ENCODE measurements at places on chromosomes 3 and 15.

DNA sequence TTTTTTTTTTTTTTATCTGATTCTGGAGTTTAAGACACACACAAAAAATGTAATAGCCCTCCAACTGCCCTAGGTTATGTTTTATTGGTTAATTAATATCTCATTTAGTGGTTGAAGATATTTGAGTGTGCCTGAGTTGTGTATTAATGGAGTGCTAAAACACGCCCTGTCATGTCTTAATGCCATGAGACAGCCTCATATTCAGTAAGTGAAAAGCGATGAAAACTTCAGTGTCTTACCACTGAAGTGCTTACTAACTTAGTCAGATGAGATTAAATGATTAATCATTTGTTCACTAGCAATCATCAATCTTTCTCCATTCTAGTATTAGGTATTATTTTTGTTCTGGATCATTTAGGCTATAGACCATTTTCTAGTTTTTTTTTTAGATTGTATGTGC, 544.7 kb upstream of the ROBO2 start:
- H3K36me3 ChIP-seq: no peaks in the 10 kb centered on the region
- H3K27ac ChIP-seq: no peak overlapping the region
- no peaks in the 10 kb centered on the region for H3K4me1 ChIP-seq
- DNase-seq: no peak
- H3K4me3 ChIP-seq: no peak overlapping the region

DNA sequence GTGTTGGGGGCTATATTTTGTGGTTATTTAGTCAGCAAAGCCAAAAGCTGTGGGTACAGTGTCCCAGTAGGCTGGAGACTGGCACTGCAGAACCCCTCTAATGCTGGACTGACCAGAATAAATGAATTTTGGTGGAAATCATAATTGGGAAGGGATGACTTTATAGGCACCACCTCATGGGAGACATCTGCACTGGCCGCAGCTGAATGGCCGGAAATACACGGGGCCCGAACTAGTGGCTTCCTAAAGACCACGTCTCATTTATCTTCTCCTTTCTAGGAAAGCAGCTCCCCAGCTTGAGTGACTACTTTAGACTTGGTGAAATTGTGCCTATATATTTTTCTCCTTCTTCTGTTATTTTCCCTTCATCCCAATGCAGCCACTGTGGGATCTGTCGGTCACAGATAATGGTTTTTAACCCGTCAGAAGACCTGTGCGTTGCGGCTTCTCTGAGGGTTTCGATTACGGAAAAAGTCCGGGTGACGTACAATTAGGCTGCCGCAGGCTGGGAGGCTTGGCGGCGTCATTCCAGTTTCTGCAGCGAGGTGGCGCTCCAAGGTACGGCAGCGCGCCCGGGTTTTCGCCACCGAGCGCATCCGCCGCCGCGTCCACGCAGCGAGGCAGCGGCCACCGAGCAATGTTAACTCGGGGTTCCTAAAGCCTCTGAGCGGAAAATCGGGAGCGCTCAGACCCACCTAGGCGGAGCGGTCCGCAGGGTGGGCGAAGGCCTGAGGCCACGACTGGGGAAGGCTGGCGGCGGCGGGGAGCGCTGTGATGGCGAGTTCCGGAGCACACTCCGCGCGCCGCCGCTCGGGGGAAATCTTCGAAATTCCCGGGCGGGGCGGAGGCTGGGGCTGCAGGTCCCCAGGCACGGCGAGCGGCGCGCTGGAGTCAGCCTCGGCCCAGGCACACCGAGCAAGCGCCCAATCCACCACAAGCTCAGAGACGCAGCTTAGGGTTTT, 26.3 kb downstream of the NR2F2 start:
- H3K4me1 ChIP-seq: peaks cover 14% of the 10 kb centered on the region
- H3K27ac ChIP-seq: peak overlapping the region; percentile 70
- peaks cover 7% of the 10 kb centered on the region for H3K36me3 ChIP-seq

GRCh38 chr3:11033871-11034270, 41.3 kb downstream of the SLC6A1 start:
- no peak for DNase-seq
- H3K4me1 ChIP-seq: no peaks in the 10 kb centered on the region

- no peak for DNase-seq
- no peak overlapping the region for H3K4me3 ChIP-seq
Observed at GRCh38 chr3:130517602-130518001, 625 bp downstream of the COL6A6 start.

DNA sequence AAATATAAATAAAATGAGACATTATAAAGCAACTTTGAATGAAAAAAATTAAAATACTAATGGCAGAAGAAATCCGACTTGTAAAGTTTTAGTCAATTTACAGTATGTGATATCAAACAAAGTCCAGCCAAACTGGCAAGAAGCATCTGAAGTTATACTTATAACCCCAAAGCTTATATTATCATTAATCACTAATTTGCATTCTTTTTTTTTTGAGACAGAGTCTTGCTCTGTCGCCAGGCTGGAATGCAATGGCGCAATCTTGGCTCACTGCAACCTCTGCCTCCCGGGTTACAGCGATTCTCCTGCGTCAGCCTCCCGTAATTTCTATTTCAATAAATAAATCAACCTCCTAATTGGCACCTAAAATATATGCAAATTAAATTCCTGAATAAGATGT, 80.1 kb downstream of the AQR start:
- H3K4me3 ChIP-seq: no peak overlapping the region
- H3K4me1 ChIP-seq: peaks cover 4% of the 10 kb centered on the region
- H3K36me3 ChIP-seq: peaks cover 7% of the 10 kb centered on the region
- no peaks in the 10 kb centered on the region for H3K27me3 ChIP-seq
- no peak overlapping the region for H3K27ac ChIP-seq

- no peaks in the 10 kb centered on the region for H3K36me3 ChIP-seq
- no peak overlapping the region for H3K27ac ChIP-seq
- H3K4me1 ChIP-seq: no peaks in the 10 kb centered on the region
Observed at GRCh38 chr3:144762091-144762490, 790.5 kb downstream of the DIPK2A start.

DNA sequence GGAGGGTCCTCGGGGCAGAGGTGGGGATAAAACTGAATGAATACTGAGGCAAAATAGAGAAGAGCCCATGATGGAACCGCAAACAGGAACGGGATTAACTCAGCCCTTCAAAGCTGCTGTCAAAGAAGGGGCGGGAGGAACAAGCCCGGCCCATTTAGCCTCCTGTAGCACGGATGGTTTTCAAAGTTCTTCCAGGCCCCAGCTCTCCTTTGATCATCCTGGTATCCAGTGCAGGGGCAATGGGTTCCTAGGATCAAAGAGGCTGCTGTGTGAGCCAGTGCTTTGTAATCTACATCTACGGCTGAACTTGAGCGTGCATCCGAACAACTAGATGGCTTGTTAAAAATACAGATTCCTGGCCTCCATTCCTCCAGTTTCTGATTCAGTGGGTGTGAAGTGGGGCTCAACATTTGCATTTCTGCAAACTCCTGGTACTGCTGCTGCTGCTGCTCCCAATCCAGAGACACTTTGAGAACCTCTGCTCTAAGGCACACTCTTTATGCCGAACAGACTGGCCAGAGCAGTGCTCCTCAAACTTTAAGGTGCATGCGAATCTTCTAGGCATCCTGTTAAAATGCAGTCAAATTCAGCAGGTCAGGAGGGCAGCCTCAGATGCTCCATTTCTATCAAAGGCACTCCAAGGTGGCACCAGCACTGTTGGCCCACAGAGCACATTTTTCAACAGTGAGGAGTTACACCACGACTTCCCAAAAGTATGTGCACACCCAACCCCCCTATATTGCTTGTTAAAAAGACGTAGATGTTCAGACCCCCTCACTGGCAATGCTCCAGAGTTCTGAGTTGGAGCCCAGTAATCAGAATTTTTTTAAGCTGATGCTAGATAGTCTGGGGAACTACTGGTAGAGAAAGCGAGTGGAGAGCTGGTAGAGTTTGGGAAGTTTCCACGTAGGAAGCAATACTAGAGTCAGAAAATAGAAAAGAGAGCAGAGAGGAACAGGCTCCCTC, 5.6 kb downstream of the GALNT15 start:
- H3K27me3 ChIP-seq: no peaks in the 10 kb centered on the region
- H3K27ac ChIP-seq: peak overlapping the region; percentile 79
- DNase-seq: peak; percentile 82

DNA sequence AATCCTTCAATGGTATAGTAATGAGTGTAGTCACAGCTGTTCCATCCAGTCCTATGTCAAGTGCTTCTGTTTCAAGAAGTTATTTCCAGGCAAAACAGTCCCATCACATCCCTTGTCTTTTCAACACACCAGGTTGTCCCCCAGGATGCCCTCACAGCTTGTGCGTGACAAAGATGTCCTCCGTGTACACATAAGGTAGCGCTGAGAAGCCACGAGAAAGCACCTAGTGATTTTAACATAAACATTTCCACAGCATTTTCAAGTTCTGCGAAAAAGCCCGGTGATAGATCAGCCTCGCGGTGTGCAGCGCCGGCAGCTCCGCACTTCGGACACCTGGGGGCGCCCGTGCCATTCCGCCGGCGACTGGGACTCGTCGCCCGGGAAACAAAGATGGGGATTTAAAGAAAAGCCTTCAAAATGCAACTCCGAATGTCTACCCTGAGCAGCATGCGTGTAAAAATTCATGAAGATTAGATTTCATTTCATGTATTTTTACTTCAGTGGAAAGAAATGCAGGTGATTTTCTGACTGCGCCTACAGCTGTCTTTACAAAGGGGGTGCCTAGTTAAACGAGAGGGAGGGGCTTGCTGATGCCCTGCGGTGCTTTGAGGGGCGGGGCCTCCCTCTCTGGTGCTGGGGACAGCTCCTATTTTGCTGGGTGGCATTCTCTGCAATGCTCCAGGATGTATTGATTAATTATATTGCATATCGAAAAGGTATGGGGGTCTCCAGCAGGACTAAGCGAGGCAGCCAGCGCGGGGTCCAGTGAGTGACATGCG, 49.9 kb downstream of the KY start:
- H3K4me3 ChIP-seq: no peak overlapping the region
- no peak overlapping the region for H3K27ac ChIP-seq
- no peaks in the 10 kb centered on the region for H3K36me3 ChIP-seq
- H3K4me1 ChIP-seq: peaks cover 3% of the 10 kb centered on the region

DNA sequence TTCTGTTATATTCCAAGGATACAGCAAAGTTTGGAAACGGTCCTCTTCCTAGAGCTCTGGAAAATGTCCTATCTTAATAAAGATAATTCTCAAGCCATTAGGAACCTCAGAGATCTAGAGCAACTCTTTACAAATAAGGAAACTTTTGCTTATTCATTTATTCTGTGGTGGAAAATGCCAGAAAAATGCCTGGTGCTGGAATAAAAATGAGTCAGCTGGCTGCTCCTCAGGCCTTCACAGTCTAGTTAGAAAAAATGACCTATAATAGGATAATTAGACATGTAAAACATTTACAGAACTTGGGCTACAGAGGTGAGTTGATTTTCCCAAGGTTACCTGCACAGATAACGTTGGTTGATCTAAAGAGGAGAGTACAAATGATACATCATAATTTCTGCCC, 372.5 kb downstream of the NLGN1 start:
- peak; percentile 37 for DNase-seq
- no peak overlapping the region for H3K4me3 ChIP-seq
- no peaks in the 10 kb centered on the region for H3K4me1 ChIP-seq
- H3K27me3 ChIP-seq: no peaks in the 10 kb centered on the region
- H3K36me3 ChIP-seq: no peaks in the 10 kb centered on the region
- H3K27ac ChIP-seq: no peak overlapping the region

DNA sequence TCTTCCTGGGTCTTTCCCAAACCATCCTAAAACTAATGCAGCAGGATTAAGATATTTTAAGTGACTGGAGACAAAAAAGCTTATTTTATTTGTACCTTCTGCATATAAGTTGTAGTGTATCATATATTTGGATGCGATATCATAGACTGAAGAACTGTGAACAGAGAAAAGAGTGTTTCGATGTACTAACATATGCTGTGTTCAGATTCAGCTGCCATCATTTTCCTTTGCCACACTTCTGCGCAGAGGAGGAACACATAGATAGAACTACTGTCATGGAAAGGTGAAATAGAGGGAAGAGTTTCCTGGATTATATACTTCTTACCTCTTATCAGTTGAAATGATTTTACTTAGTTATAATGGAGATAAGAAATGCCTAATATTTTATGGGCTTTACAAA, 95.5 kb upstream of the CNTN3 start:
- H3K36me3 ChIP-seq: no peaks in the 10 kb centered on the region
- H3K27ac ChIP-seq: no peak overlapping the region
- no peak for DNase-seq
- no peaks in the 10 kb centered on the region for H3K4me1 ChIP-seq

DNA sequence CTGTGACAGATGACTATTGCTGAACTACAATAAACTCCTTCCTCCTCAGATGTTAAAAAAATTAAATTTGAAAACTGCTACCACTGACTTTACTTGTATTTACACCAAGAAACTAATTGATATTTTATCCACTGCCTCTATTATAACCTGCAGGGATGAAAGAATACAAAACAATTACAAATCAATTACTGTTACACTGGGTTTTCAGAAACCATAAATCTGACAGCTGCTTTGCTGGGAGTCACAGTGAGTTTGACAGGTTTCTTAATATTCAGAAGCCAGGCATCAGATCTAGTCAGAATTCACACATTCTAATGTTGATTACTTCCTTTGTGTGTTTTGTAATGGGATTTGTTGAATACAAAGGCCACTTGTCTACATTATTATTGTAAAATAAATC, 252.6 kb upstream of the MRPL3 start:
- no peaks in the 10 kb centered on the region for H3K27me3 ChIP-seq
- no peak overlapping the region for H3K4me3 ChIP-seq
- H3K4me1 ChIP-seq: no peaks in the 10 kb centered on the region
- no peak overlapping the region for H3K27ac ChIP-seq
- DNase-seq: no peak

- peak; percentile 48 for DNase-seq
- no peak overlapping the region for H3K4me3 ChIP-seq
- H3K4me1 ChIP-seq: peaks cover 6% of the 10 kb centered on the region
- peak overlapping the region; percentile 84 for H3K27ac ChIP-seq
- no peaks in the 10 kb centered on the region for H3K27me3 ChIP-seq
Observed at GRCh38 chr3:149401926-149402310, 24.5 kb upstream of the TM4SF1 start.

- H3K4me1 ChIP-seq: peaks cover 24% of the 10 kb centered on the region
- H3K4me3 ChIP-seq: no peak overlapping the region
- no peaks in the 10 kb centered on the region for H3K27me3 ChIP-seq
- DNase-seq: no peak
Observed at GRCh38 chr15:68365140-68365745, 66.7 kb downstream of the ITGA11 start.

GRCh38 chr3:36408146-36408545, 27.8 kb downstream of the STAC start:
- DNase-seq: no peak
- H3K4me1 ChIP-seq: no peaks in the 10 kb centered on the region
- no peaks in the 10 kb centered on the region for H3K27me3 ChIP-seq
- no peak overlapping the region for H3K27ac ChIP-seq
- no peak overlapping the region for H3K4me3 ChIP-seq
- H3K36me3 ChIP-seq: no peaks in the 10 kb centered on the region

GRCh38 chr15:101477851-101478362, 11.6 kb downstream of the PCSK6 start:
- H3K27ac ChIP-seq: no peak overlapping the region
- no peak for DNase-seq
- no peak overlapping the region for H3K4me3 ChIP-seq

- DNase-seq: peak; percentile 9
- no peaks in the 10 kb centered on the region for H3K27me3 ChIP-seq
- H3K27ac ChIP-seq: no peak overlapping the region
- H3K4me1 ChIP-seq: no peaks in the 10 kb centered on the region
Observed at GRCh38 chr3:77931255-77932009, 891.5 kb downstream of the ROBO2 start.

Measured in IMR-90 (cell line).